Fibroblast of the aortic adventitia (primary cell): ENCODE measurements at places on chromosomes 12 and 14. TPM values are rescaled to one million over a fixed set of nuclear protein-coding genes. Genes with fewer than 3 reads are reported as not detected.

Gene GPR65
- 0.09 TPM in 1 of 2 replicates, not detected in the other for total RNA-seq

Gene FANCM
- total RNA-seq = 12.7 and 13.9 TPM in 2 replicates

GRCh38 chr12:47307680-47308399 is 228.1 kb upstream of the AMIGO2 start:
- DNase-seq = peak; percentile 82

GRCh38 chr12:4135919-4136605 is 137.5 kb upstream of the CCND2 start:
- no peak for DNase-seq

DNA sequence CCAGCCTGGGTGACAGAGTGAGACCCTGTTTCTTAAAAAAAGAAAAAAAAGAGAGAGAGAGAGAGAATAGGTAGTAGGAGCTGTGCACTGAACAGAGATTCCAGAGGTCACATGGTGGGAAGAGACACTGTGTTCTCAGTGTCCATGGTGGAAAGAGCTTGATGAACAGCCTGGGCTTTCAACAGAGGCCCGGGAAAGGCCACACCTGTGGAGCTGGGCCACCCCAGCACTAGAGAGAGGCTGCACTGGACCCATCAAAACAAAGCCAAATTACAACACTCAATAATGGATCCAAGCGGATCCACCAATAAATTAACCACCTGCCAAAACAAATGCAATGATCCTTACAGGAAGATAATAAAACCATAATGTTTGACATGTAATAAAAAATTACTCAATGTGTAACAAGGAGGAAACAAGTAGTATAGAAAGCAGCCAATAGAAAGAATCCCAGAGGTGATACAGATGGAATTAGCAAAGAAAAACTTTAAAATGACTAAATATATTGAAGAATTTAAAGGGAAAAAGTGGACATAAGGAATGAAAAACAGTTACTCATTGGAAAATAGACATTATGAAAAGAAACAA is 44.8 kb upstream of the BCL2L14 start:
- no peak for DNase-seq

DNA sequence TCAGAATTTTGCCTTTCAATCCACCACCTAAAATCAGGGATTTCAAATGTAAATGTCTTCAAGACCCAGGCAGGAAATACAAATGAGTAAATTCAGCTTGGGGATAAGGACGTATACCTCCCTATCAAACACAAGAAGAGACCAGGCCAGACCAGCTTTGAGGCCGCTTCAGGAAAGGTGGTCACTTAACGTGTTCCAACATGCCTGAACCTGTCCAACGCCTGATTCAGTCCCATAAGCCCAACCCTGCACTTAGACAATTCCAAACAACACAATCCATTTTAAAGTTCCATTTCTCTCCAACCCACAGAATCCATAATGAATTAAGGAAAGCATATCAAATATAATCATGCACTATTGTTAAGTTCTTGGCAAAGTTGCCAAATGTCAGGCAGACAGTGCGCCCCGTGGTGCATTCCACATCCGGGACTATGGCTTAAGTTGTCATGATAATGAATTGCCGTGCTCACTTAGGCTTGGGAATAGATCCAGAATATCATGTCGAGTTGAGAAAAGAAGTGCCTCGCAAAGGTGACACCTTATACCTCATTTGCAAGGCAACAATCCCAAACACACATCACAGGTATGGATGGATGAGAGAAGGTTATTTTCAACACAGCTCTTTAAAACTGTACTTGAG is 35.5 kb downstream of the CCDC60 start:
- no peak for DNase-seq

GRCh38 chr12:91772411-91772810 is 373.2 kb downstream of the BTG1 start:
- no peak for DNase-seq

DNA sequence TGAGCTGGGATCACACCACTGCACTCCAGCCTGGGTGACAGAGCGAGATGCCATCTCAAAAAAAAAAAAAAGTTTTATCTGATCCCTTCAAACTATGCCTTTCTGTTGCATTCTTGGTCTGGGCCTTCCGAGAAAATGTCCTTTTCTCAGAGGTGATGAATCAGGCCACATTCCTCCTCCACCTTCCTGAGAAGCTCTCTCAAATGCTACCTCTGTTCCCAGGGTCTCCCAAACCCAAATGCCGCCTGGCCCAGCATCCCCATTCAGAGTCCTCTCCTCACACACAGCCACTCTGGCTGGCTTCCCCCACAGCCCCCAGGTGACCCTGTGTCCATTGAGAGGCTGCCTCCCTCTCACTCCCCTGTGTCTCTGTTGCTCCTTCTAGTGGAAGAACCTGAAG is 19.7 kb upstream of the TMED10 start:
- DNase-seq = no peak

Gene ZFHX2
- total RNA-seq = 0.36 and 0.41 TPM in 2 replicates

- no peak for DNase-seq
These were observed 19.4 kb upstream of the EML1 start for GRCh38 chr14:99773521-99774497.

Gene RPS6KA5
- 5.0 and 8.0 TPM in 2 replicates for total RNA-seq

DNA sequence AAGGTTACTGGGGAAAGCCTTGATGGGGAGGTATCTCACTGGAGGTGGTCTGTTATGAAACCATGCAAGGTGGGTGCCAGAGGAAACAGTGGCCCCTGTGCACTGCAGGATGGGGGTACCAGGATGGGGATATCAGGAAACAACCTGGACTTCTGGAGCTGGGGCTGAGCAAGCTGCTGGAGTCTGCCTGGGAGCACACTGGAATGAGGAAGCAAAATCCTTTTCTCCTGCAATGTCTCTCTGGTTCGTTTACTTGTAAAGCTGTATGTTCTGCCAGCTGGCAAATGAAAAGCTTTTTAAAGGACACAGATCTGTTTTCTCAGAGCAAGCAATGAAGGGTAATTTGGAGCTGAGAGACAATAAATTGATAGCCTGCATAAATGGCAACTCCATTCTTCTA is 23.2 kb upstream of the SERPINA1 start:
- DNase-seq = no peak

DNA sequence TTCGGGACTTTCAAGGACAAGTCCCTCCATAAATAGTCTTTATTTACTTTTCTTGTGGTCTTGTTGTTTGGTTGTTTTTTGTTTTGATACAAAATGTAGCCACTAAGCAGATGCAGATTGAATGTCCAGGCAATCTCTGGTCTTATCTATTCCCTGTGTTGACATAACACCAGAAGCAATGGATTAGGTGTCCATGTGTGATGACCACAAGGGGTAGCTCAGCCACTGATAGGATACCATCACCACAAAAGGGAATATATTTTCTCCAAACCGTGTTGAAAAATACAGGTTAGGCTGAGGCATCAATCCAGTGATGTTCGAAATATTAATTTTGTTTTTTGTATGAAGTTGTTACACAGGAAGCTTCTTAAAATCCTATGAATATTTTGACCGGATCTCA is 196.3 kb downstream of the EPS8 start:
- peak; percentile 44 for DNase-seq

DNA sequence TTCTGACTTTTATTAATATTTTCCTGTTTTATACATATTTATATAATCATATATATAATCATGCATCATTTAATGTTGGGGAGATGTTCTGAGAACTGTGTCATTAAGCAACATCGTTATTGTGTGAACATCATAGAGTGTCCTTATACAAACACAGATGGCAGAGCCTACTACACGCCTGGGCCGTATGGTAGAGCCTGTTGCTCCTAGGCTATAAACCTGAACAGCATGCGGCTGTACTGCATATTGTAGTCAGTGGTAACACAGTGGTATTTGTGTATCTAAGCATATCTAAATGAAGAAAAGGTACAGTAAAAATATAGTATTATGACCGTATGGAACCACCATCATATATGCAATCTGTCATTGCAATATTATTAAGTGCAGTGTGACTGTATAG is 44.7 kb upstream of the BCL7A start:
- no peak for DNase-seq

Gene ADSS1
- 0.65 and 4.8 TPM in 2 replicates for total RNA-seq

Gene ACSM4
- total RNA-seq = not detected in 2 replicates

DNA sequence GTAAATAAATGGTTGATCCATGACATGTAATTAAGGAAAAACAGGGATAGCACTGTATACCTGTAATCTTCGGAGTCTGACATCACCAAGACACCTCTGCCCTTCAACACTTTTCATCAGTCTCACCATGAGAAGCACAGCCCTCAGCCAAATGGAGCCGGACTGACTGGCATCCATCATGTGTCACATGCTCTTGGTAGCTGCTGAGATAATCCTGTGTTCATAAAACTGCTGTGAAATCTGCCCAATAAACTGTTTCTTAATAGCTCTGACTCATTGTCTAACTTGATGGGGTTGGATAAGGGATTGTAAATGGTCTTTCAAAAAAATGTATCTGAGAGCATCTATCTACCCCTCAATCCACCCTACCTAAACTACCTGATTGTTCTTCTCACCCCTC is 33.6 kb downstream of the KCNH5 start:
- DNase-seq = no peak

- DNase-seq = no peak
These were observed 75.2 kb upstream of the RASSF8 start for GRCh38 chr12:25883026-25883916.

DNA sequence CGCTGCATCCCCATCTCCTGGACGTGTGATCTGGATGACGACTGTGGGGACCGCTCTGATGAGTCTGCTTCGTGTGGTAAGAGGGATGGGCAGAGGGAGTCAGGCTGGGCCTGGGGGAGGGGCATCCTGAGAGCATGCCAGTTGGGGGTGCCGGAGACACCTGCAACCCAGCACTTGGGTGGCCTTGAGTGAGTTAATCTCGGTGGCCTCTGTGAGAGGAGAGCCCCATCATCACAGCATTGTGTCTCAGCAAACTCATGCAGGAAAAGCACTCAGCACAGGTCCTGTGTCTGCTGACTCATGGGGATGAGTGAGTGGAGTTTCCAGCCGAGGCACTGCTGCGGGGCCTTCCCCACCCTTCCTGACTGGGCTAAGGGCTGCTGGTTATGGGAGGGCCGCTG is 19.6 kb upstream of the LRP1-AS start:
- DNase-seq = peak; percentile 67

DNA sequence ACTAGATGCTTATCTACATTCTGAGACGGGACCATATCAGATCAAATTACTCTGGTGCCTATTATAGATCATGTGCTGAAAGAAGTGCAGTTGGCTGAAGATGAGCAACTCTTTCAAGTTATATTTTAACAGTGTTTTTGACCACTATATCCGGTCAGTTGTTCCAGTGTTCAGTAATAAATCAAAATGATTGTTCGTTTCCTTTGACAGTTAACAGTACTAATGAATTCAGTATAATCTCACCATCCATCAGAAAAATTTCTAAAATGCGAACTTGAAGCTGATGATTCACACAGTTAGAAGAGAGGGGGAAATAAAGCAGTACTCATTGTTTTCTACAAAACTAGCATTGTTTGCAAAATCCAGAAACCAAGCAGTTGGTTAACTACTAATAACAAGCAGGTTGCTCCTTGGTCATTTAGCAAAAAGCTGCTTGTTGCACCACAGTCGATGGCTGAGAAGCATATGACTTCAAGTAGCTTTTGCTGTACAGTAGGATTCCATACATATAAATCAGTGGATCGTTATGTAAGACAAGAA is 2.3 kb downstream of the RPS6KA5 start:
- DNase-seq = no peak

Gene SIX6
- total RNA-seq = not detected in 2 replicates

DNA sequence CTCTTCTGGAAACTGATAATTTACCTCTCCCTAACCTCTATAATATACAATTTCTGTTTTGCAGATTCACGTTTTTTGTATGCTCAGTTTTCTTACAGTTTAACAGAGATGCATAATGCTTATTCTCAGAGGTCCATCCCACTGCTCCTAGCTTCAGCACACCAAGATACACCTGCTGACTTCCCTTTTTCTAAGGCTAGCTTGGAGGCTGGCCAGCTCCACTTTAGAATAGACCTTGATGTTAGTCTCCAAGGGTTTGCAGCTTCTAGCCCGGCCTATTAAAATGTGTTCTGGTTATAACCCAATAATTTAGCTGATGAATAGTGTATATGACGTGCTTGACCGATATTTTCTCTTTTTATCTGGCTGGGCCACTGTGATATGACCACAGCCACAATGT is 261.2 kb downstream of the EGLN3 start:
- no peak for DNase-seq
